Stimulated activated CD4-positive, alpha-beta T cell treated with anti-CD3 and anti-CD28 coated beads, Interleukin-4, amount 100 ng/mL, for 48 hours (primary cell): ENCODE measurements at places on chromosomes 12 and 14.
A peak's percentile ranks its signal among the peaks of the same experiment; 100 is the strongest.

- no peak for DNase-seq
These were observed 39.0 kb downstream of the ACTN1 start for GRCh38 chr14:68939893-68940613.

DNA sequence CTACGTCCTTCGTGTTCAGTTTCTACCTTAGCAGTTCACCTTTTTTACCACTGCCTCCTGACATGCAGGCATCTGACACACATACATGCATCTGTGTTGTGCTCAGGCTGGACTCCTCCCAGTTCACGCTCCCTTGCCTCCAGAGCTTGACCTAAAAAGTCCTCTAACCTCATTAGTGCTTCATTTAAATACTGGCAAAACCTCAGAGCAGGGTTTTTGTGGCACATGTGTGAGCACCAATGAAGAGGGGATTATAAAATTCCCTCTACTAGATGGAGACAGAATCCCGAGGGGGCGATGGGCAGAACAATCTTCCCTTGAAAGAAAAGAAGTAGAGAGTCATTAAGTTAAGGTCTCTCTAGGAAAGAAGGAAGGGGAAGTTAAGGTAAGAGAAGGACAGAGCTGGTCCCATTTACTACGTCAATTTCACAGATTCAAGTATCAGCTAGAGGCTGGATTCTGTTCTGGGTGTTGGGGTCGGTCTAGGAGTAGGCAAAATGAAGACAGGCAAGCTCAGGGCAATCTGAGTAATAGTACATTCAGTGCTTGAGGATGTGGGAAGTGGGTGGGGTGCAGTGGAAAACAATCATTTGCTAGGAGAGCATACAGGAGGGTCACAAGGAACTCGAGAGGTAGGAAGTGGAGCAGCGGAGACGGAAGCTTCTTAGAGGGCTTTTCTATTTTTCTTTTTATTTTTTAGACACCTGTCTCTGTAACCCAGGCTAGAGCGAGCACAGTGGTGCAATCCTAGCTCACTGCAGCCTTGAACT lies 7.5 kb downstream of the HAL start:
- no peak for DNase-seq

- DNase-seq: no peak
These were observed 7.5 kb downstream of the ITPR2 start for GRCh38 chr12:26825459-26826016.

DNA sequence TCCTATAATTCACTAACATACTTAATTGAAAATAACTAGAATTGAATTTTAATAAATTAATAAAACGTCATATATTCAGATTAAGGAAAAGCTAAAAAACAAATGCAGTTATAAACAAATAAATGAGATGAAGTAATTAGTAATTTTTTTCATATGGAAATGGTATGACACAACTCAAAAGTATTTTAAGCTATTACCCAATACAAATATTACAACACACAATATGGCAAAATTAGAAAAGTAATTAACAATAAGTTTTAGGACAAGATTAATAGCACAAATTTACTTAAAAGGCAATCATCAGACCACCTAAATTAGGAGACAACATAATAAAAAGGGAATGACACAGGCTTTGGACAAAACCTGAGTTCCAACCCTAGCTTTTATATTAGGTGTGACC lies 81.7 kb downstream of the EEA1 start:
- no peak for DNase-seq

GRCh38 chr14:77206877-77207389 lies 25.3 kb downstream of the TMEM63C start:
- DNase-seq: no peak

DNA sequence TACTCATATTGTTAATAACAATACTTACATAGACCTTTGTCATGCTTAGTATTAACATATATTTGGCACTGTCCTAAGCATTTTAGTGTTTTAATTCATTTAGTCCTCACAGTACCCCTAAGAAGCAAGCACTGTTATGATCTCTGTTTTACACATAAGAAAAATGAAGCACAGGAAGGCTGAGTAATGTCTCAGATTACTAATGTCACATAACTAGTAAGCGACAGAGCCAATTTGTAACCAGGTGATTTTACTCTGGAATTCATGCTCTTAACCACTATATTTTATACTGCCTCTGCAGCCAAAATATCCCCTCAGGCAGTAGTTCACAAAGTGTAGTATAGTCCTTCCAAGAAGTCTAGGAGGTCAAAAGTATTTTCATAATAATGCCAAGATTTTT lies 20.3 kb downstream of the TMEM253 start:
- DNase-seq: no peak

- peak; percentile 79 for DNase-seq
These were observed 63.6 kb upstream of the BCL2L14 start for GRCh38 chr12:12007001-12007712.

DNA sequence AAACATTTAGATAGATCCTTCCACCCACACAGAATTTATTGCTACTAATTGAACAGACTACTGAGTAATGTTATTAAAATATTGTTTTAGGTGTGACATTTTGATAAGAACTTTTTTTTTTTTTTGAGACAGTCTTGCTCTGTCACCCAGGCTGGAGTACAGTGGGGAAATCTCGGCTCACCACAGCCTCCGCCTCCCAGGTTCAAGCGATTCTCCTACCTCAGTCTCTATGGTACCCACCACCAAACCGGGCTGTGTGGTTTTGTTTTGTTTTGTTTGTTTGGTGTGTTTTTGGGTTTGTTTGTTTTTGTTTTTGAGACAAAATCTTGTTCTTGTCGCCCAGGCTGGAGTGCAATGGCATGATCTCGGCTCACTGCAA lies 40.9 kb downstream of the COX16 start:
- no peak for DNase-seq

- DNase-seq: no peak
These were observed 2.6 kb upstream of the WNK1 start for GRCh38 chr12:749751-750270.

DNA sequence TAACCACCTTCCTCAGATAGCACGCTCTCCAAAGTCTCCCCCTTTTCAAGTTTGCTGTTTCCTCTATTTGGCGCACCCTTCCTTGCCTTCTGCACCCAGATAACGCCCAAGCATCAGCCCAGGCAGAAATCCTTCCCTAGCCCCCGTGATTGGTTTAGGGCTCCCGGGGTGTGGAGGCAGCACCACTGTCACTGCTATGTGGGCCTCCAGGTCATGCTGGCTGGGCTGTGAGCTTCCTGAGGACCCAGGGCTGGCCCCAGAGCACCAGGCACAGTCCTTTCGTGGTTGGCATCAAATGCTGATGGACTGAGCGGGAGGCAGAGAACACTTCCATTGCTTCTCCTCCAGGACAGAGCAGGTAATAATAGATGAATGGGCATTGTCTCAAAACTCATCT lies 311.4 kb downstream of the BCL11B start:
- no peak for DNase-seq

GRCh38 chr14:56888274-56888673 lies 78.0 kb upstream of the OTX2 start:
- DNase-seq: no peak
